Foreskin keratinocyte (primary cell): ENCODE measurements at places on chromosomes 6 and 20.

- DNase-seq, result peak; percentile 17
Measured at GRCh38 chr6:79134699-79135474, 56.8 kb upstream of the PHIP start.

DNA sequence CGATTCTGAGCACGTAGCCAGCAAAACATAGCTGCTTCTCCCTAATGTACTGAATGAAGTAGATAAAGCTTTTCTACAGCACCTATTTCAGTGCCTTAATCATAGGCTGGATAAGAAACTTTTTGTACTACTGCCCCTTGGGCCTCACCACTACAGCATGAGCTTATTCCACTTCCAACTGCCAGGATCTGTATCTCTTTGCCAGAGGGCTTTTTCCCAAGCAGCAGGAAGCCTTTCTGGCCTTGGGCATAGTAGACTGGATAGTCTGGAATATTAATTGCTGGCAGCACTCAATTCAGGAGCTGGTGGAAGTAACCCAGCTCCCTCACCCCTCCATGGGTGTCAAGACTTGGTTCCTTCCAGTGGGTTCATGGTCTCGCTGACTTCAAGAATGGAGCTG is 43.6 kb downstream of the ANKEF1 start:
- DNase-seq, result no peak

- DNase-seq, result no peak
Measured at GRCh38 chr6:157376241-157376640, 4.7 kb upstream of the ZDHHC14 start.

- no peak for DNase-seq
Measured at GRCh38 chr6:203661-204060, 88.6 kb upstream of the DUSP22 start.

DNA sequence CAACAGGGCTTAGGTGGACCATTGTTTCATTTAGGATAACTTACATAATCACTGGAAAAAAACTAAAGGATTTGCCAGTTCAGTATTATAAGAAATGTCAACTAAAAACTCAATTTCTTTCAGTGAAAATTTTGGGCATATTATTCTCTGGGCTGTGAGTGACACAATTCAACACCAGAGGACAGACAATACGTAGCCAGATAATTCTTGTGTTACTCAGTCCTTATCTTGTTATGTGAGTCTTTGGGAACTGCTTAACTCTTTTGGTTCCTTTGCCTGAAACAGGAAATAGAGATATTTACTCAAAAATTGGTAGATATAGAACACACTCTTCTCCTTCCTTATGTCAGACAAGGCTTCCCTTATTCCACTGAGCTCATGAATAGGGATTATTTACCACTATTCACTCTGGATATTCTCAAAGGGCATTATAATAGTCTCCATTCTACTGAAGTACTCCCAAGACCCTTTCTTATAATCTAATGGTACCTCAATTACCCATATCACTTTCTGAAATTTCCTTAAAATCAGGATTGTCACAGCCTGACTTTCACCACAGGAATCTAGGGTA is 4.9 kb upstream of the BEND6 start:
- DNase-seq, result no peak

GRCh38 chr20:23823621-23824324 is 2.8 kb downstream of the CST2 start:
- no peak for DNase-seq

GRCh38 chr20:11726026-11726425 is 191.7 kb upstream of the BTBD3 start:
- no peak for DNase-seq

GRCh38 chr6:137316626-137317025 is 97.4 kb upstream of the IFNGR1 start:
- DNase-seq, result no peak

DNA sequence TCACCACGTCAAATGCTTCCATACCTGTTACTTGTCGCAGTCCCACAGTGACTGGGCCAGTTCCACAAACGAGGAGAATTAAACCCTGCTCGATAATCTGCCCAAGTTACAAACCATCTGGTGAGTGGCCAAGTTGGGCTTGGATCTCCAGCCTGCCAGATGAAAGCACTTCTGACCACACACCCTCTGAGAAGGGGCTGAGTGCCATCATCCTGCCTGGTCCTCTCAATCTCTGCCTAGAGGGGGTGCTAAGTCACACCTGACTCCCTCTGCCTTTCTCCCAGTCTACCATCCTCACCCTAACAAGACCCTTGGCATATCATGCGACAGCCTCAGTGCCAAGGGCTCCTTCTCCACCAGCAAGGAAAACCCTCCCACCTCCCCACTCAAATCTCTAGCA is 15.8 kb downstream of the RRP36 start:
- no peak for DNase-seq

- no peak for DNase-seq
Measured at GRCh38 chr6:118708055-118708454, 56.7 kb upstream of the CEP85L start.

- DNase-seq, result peak; percentile 50
Measured at GRCh38 chr6:111642463-111643158, 36.9 kb upstream of the TRAF3IP2 start.

DNA sequence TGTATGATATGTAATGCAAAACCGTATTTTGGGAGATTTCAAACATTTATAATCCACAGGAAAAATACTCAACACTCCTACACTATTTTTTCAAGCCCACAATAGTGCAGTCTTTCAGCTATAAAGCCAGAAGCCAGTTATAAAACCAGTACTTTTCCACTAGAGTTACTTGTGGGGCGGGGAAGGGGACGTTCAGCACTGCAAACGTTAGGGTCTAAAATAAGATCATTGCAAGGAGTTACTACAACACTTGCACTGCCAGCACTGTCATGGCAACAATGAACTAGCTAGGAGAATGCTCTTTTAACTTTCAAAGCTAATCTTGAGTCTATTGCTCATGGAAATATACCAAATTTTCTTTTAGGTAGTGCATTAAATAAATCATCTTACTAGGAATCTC is 14.7 kb downstream of the SESN1 start:
- no peak for DNase-seq

- no peak for DNase-seq
Measured at GRCh38 chr6:10141746-10142443, 273.0 kb downstream of the TFAP2A start.

DNA sequence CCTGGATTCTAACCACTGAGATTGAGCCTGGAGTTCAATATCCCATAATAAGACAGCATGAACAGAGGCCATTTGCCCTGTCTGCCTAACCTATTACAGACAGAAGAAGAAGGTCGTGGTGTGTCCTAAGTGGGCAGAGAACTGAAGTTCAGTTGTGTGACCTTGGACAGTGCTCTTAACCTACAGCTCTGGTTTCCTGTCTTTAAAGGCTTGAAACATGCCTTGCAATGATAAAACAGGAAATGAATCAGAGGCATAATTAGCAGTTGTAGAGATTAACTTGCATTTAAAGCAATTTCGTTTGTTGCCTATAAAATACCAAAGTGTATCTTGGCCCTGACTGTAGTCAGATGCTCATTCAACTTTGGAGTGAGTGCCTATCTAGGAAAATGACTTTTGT is 507.2 kb upstream of the CHD6 start:
- DNase-seq, result no peak

GRCh38 chr20:32332614-32333013 is 25.5 kb upstream of the ASXL1 start:
- DNase-seq, result no peak

DNA sequence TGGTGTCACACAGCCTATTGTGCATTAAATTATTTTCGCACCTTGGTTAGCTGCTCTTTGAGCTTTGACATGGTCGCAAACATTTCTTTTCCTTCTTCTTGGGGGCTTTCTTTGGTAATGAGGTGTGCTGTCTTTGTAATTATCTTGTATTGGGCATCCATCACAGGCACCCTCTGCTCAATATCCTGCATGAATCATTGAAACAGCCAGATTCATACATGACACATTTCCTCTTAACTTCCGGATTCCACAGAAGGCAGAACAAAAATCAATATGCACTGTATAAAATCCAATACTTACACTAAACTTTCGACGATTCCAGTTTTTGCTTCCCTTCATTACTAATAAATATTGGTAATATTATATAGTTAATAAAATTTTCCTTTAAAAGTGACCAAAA is 175.6 kb downstream of the SYNE1 start:
- DNase-seq, result no peak

DNA sequence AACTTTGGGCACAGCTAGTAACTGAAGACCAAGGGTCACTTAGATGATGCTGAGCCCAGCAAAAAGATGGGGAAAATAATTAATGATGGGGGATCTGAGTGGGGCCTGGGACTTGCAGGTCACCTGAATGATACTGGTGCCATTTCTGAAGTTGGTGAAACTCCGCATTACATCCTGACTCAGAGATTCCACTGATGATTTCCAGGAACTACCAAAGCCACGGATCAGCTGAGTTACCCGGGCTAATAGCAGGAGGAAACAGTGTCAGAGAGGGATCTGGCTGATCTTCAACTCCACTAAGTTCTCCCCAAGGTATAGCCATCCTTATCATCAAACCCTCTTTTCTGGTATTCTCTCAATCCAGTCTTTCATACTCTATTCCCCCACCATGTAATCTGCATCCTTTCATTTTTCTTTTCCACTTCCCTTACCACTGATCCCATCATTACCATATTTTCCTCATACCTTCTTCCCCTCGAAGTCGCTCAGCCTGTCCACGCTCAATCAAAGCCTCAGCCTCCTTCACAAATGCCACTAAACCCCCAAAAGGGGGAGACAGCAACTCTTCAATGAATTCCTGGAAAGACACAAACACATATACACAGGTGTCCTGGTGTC is 20.2 kb downstream of the VPS52 start:
- no peak for DNase-seq

DNA sequence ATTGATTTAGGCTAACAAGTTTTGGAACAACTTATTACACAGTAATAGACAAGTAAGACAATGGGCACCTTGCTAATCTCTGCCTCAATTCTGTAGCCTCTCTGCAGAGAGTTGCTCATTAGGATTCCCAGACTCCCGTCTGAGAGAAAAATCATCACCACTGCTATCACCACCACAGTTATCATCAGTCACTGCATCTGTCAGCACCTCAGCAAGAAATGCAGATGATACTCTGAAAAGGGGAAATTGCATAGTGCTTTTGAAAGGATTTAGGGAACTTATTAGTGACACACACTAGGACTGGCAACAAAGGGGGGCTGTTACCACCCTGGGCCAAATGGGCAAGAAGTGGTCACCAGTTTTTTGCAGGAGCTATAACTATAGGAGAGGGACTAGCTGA is 39.9 kb downstream of the FOXA2 start:
- no peak for DNase-seq

- DNase-seq, result no peak
Measured at GRCh38 chr20:50569864-50570836, 60.0 kb downstream of the PTPN1 start.

- DNase-seq, result peak; percentile 72
Measured at GRCh38 chr20:11716239-11716944, 201.3 kb upstream of the BTBD3 start.

DNA sequence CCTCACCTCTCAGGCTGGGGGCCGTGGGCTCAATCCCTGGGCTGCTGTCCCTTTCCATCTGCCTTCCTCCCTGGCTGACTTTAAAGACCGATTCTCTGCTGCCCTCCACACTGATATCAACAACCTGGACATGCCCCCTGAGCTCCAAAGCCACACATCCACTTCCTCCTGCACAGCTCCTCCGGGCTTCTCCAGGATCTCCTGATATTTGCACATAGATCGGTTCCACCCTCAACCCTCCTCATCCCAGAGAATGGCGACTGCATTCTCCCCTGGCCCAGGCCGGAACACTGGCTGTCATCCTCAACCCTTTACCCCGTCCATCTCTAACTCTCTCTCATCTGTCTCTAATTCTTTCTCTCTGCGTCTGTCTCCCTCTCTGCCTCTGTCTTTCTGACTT is 21.0 kb upstream of the NOL4L start:
- no peak for DNase-seq

DNA sequence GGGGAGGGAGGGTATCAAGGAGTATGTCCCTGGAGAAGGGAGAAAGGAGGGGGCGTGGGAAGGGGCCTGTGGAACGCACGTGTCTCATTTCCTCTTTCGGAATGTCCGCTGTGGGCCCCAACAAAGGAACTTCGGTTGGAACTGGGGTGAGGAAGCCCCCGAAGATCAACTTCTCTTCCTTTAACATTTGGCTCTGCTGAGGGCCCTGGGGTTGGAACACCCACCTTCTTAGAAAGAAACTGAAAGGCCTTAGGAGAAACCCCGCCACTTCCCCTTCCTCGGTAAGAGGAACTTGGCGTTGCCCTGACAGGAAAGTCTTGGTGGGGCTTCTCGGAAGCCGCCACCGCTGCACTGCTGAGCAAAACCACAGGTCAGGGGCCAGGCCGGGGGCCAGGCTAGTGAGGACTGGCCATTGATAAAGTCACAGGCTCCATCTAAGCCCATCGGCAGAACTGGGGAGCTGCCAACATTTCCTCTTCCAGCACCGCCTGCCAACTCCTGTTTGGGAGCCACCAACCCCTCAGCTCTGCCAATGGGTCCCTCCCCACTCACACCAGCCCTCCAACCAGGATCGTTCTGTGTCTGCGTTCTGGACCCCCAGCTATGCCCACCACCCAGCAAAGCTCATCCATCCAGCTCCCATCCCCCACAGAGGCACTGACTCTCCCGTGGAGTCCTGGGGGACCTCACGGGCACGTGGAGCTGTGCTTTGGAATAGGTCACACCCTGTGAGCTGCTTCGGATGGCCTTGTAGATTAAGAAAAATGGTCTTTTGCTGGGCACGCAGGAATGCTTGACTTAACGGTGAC is 44.8 kb downstream of the FGD2 start:
- DNase-seq, result no peak

DNA sequence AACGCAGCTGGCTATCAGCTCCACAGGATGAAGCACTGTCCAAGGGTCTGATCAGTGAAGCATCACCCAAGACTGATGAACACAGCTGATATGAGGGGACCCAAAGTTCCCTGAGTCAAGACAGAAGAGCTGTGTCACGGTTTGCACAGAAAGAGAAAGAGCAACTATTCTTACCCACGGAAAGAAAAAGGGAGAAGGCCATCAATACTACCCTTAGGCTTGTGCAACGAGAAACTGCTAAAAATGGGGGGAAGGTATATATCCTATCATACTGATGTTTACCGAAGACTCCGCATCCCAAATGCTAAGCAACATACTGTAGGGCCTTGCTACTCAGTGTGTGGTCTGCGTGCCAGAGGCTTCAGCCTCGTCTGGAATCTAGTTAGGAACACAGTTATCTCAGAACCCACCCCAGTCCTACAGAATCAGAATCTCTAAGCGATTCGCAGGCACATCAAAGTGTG is 665 bp downstream of the FASTKD5 start:
- no peak for DNase-seq

DNA sequence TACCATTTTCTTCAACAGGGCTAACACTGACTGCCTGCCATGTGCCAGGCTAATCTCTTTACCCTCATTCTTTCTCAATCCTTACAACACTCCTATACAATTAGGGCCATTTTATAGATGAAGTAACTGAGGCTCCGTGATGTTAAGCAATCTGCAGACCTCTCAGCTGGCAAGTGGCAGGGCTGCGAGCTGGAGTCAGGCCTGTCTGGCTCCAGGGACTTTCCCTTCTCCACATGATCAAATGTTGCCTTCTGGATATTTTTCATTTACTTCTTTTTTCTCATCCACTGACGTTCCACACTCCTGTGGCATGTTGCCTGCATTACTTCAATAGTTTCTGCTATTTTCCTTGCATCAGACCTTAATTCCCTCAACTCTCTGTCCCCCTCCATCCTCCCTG is 55.2 kb upstream of the TAGAP start:
- DNase-seq, result no peak
